Left ventricle myocardium inferior (tissue), 1 donor: ENCODE measurements at places on chromosomes 7 and 10. TPM values are rescaled to one million over a fixed set of nuclear protein-coding genes. Genes with fewer than 3 reads are reported as not detected.
A peak's percentile ranks its signal among the peaks of the same experiment; 100 is the strongest.

DNA sequence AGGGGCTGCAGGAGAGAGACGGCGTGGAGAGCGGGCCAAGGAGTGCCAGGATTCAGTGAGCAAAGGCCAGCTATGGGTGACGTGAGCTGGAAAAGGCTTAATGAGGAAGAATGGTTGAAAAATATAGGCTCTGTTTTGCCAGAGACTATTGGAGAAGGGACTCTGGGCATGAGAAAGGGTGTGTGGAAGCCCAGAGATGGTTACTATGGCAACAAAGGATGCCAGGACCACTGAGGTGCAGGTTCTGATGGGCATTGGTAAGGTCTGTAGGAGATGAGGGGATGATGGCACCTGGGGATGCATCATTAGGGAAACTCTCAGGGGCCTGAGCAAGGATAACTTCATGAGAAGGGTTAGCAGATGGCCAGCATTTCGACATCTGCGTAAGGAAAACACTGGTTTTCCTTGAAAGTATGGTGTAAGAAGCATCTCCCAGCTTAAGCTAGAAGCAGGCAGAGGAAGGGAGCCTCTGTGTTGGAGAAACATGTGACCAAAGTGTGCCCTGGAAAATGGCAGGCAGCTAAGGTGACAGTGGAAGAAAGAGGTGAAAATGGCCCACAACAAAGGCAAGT, 21.6 kb upstream of the FAM180A start:
- no peak for DNase-seq

DNA sequence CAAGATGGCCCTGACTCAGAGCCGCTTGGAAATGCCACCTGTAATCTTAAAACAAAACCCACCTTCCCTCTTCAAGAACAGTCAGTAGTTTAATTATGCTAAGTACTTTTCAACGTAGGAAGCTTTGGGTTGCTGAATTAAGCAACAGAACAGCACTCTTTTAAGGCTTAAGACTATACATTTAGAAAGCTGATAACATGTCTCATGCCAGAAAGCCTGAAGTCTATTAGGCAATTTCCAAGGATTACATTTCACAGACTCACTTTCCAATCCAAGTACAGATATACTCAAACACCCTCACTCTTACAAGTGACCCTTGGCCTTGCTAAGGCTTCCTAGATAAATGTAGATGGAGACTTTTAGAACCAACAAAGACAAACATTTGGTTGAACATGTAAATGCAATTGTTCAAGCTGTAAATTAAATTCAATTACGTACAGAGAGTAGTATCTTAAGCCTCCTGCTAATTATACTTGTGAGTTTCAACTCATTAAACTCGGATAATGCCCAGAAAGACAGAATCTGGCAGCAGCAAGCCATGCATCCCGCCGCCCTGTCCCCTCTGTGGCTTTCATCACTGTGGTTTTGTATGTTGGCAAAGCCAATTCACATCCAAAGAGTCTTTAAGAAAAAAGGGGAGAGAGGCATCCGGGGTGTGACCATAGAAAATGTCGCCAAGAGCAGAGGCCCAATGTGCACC, 283.1 kb upstream of the NRP1 start:
- DNase-seq: no peak

- no peak for DNase-seq
Observed at GRCh38 chr7:77747178-77747577, 50.9 kb downstream of the RSBN1L start.

DNA sequence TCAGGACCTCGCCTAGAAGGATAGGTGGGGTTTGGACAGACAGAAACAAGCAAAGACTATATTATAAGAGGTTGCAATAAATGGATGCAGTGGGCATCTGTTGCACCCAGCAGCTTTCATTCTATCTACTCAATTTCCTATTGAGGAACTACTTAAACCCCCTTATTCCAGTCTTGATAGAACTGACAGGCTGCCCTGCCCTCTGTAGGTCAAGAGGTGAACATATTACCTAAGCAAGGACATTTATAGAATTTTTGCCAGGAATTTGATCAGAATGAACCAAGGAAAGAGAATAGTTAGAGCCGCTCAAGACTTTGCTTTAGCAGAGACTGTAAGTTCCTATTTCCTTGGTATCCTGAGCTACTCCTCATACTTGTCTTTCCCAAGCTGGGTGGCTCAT, 9.5 kb downstream of the VTI1A start:
- DNase-seq: no peak

The AGAP9 gene
- total RNA-seq: 1.6 TPM

DNA sequence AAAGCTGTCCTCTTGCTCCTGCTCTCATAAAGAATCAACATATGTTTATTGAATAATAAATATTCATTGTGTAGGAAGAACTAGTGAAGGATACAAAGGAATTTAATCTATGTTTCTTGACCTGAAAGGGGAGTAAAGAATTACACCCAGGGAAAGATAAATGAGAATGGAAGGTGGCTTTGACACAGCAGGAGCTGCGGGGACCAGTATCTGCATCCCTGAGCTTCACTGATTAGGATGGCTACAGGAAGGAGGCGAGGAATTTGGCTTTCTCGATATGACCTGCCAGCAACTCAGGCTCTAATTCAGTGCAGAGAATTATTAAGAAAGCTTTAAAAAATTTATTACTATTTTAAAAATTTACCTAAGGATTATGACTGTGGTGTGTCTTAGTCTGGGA, 194.6 kb downstream of the SEC23IP start:
- no peak for DNase-seq

GRCh38 chr10:34183016-34183796, 631.9 kb downstream of the PARD3 start:
- DNase-seq: no peak

DNA sequence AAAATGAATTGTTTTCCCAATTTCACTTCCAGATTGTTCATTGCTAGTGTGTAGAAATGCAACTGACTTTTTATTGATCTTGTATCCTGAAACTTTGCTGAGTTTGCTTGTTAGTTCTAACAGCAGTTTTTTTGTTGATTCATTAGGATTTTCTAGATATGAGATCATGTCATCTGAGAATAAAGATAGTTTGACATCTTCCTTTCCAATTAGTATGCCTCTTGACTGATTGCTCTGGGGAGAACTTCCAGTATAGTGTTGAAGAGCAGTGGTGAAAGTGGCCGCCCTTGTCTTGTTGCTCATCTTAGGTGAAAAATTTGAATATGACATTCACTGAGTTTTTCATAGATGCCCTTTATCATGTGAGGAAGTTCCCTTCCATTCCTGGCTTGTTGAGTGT, 11.9 kb upstream of the SUN1 start:
- no peak for DNase-seq

DNA sequence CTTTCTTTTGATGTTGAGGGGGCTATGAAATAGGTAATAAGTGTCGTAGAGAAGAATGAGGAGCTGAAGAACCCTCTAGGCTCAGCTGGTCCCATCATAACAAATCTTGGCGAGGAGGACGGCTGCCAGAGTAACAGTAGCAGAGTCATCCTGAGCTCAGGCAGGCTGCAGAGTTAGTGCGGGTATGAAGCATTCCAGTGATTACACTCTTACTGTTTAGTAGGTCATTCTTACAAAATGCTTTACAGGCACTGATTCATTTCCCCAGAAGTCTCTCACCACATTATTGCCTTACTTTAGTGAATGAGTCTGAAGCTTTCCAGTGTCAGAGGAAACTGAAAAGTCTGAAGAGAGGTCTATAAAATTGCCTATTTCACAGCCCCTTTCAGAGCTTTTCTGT, 43.9 kb upstream of the GPR158 start:
- DNase-seq: no peak

DNA sequence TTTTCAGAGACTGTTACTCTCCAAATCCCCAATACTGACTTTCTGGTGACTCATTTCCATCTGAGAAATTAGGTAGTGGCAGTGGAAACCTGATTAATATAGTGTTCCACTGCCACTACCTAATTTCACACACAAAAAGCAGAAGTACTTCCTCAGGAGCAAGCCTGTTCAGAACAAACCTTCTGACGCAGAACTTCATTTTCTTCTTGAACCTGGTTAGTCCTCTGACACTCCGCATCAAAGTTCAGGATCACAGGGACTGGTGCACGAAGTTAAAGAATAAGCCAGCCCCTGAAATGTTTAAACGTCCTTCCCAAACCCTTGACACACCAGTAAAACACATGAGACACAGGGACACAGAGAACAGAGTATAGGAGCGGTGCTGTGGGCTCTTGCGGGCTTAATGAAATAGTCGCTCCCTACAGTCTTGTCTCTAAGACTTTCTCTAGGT, 4.4 kb downstream of the WDR91 start:
- DNase-seq: no peak

The SEMA3E gene
- total RNA-seq: 0.27 TPM

GRCh38 chr10:103986360-103986759, 19.4 kb downstream of the SLK start:
- DNase-seq: no peak

- no peak for DNase-seq
Observed at GRCh38 chr7:123351516-123352505, 152.0 kb upstream of the SLC13A1 start.

The SORCS3 gene
- 0.03 TPM for total RNA-seq

- peak; percentile 79 for DNase-seq
Observed at GRCh38 chr10:103839872-103840739, 15.3 kb downstream of the SH3PXD2A start.

DNA sequence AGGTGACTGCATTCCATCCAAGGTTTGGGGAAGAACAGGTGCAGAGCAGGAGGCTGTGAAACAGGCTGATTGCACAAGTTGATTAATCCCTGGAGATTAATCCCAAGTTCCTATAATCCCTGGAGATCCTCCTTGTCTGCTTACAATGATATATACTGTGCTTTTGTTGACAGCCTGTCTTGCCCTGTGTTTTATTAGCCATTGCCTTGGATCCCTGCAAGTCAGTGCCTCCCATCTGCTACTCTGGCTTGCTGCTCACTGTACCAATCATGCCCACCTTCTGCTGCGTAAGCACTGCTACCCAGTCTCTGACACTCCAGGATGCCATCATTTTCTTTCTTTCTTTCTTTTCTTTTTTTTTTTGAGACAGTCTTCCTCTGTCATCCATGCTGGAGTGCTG, 65.4 kb downstream of the ANKRD61 start:
- DNase-seq: no peak

The HOXA5 gene
- total RNA-seq: not detected

The CPXM2 gene
- total RNA-seq: 4.5 TPM
